ENCODE measurements at places on chromosomes 4 and X. TPM values are rescaled to one million over a fixed set of nuclear protein-coding genes. Genes with fewer than 3 reads are reported as not detected.

Gene VCX3A
- polyA plus RNA-seq: not detected

Gene PDLIM3
- polyA plus RNA-seq: not detected

Gene RENBP
- not detected for polyA plus RNA-seq

Gene TMSB15A
- not detected for polyA plus RNA-seq

- H3K4me1 ChIP-seq: no peaks in the 10 kb centered on the region
- H3K36me3 ChIP-seq: no peaks in the 10 kb centered on the region
- H3K4me3 ChIP-seq: no peak overlapping the region
- no peak overlapping the region for H3K27ac ChIP-seq
- H3K27me3 ChIP-seq: no peaks in the 10 kb centered on the region
Observed at GRCh38 chr4:48939785-48940184, 33.2 kb upstream of the OCIAD2 start.

- no peaks in the 10 kb centered on the region for H3K27me3 ChIP-seq
- no peak overlapping the region for H3K27ac ChIP-seq
- H3K36me3 ChIP-seq: no peaks in the 10 kb centered on the region
- no peak for DNase-seq
- peaks cover 21% of the 10 kb centered on the region for H3K4me1 ChIP-seq
- H3K4me3 ChIP-seq: no peak overlapping the region
Observed at GRCh38 chr4:7781993-7782392, 157.7 kb downstream of the AFAP1 start.

- H3K36me3 ChIP-seq: no peaks in the 10 kb centered on the region
- H3K27ac ChIP-seq: no peak overlapping the region
- H3K27me3 ChIP-seq: no peaks in the 10 kb centered on the region
Observed at GRCh38 chr4:184895012-184895695, 69.4 kb upstream of the ACSL1 start.

DNA sequence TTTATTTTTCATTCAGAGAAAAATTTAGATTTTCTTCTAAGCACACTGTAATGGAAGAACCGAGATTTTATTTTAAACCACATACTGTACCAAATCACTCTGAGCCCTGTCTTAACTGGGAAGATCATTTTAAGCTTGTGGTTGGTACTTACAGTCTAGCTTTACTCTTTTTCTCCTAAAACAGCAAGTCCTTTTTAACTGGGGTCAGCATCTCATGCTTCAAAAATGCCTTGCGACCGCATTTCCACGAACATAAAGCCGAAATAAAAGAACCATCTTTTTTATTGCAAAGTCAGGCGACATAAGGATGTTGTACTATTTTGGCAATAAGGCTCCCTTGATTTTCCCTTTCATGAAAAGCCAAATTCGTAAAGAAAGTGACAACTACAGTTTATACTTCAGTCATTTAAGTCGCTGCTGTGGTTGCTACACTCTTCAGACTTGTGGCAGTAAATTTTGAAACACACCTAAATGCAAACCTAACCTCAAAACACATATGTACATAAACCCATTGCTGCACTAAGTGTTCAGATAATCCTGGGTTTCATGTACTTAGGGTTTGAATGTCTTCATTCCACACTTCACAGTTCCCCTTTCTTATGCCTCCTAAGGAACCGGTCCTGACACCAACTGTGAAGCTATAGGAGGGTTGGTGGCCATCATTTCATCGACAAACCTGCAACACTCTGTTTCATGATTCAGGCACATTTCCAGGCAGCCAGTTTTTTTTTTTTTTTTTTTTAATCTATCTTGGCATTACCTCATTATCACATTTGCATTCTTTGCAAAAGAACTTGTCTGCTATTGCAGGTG lies 3.0 kb downstream of the STOX2 start:
- peaks cover 4% of the 10 kb centered on the region for H3K27me3 ChIP-seq
- no peaks in the 10 kb centered on the region for H3K4me1 ChIP-seq
- H3K36me3 ChIP-seq: no peaks in the 10 kb centered on the region
- no peak overlapping the region for H3K4me3 ChIP-seq
- no peak overlapping the region for H3K27ac ChIP-seq
- no peak for DNase-seq

DNA sequence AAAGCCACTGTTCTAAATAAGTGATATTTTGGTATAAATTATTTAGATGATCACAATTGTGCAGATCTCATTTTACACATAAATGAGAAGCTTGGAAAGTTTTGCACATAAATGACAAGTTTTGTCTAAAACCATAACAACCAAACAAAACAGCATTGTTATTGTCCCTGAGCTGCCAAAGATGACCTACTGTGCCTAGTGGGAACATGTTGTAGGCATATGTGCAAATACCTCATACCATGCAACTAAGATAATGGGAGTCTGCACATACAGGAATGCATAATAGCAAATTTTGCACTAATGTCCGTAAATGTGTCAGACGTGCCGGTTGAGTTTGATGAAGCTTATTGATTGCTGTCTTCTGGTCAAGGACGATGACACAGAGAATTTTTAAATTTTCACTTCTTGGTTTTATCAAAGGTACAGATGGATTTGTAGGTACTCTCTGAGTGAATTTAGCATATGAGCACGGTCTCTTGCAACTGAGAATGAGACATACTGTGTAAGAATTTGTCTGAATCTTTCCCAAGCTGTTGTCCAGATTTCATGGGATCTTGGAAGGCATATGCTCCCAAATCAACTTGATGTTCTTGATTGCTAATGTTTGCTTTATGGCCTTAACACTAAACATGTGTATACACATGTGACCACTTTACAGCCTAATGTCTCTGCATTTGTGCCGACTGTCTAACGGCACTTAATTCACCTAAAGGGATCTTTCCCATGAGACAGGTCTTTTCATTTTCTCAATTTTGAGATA lies 1133.5 kb downstream of the FAT4 start:
- H3K36me3 ChIP-seq: no peaks in the 10 kb centered on the region
- no peak for DNase-seq
- H3K4me3 ChIP-seq: no peak overlapping the region
- no peaks in the 10 kb centered on the region for H3K4me1 ChIP-seq

DNA sequence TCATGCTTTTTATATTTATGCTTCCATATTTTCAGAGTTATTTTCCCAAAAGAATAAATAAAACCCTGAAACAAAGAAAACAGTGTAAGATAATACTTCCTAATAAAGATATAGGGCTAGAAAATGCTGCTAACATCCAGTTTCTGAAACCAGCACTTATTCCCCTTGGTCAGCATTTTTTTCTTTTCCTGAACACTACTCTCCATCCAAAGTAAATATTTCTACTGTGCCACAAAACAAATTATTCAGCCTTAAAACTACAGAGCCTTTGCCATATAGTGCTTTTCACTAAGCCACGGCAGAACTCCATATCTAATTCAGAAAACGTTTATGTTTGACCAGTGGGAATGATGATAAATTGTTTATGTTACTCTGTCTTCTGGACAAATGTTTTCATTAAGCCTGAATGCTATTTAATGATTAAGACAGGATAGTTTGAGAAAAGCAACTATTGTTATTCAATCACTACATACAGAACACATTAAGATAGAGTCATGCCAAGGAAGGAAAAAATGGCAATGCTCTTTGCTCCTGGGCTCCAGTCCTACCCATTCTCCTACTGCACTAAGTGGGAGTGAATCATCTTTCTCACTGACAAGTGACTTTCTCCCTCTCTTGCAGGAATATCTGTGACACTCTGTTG lies 723.9 kb downstream of the FAT4 start:
- no peaks in the 10 kb centered on the region for H3K27me3 ChIP-seq
- no peaks in the 10 kb centered on the region for H3K36me3 ChIP-seq
- H3K4me3 ChIP-seq: no peak overlapping the region
- no peak overlapping the region for H3K27ac ChIP-seq
- no peak for DNase-seq

All from GM12878 (cell line).